ENCODE measurements at places on chromosomes 7 and 10. TPM values are rescaled to one million over a fixed set of nuclear protein-coding genes. Genes with fewer than 3 reads are reported as not detected.
A peak's percentile ranks its signal among the peaks of the same experiment; 100 is the strongest.

DNA sequence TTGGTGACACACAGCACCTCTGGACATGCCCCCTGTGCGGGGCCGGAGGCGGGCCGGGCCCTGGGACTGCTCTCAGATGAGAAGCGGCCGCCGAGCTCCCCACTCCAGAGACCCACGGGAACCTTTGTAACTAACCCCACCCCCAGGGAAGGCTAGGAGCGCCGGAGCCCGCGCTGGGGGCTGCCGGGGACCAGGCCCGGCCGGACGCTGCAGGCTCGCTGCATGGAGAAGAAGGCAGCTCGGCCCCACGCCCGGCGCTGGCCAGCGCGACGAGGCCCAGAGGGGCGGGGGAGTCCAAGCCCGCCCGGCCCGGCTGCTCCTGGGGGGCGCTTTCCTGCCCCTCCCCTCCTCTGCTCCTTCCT is 36.5 kb downstream of the AGAP3 start:
- no peak for ATAC-seq

- ATAC-seq = no peak
Measured at GRCh38 chr7:126718419-126718818, 534.3 kb downstream of the GRM8 start.

DNA sequence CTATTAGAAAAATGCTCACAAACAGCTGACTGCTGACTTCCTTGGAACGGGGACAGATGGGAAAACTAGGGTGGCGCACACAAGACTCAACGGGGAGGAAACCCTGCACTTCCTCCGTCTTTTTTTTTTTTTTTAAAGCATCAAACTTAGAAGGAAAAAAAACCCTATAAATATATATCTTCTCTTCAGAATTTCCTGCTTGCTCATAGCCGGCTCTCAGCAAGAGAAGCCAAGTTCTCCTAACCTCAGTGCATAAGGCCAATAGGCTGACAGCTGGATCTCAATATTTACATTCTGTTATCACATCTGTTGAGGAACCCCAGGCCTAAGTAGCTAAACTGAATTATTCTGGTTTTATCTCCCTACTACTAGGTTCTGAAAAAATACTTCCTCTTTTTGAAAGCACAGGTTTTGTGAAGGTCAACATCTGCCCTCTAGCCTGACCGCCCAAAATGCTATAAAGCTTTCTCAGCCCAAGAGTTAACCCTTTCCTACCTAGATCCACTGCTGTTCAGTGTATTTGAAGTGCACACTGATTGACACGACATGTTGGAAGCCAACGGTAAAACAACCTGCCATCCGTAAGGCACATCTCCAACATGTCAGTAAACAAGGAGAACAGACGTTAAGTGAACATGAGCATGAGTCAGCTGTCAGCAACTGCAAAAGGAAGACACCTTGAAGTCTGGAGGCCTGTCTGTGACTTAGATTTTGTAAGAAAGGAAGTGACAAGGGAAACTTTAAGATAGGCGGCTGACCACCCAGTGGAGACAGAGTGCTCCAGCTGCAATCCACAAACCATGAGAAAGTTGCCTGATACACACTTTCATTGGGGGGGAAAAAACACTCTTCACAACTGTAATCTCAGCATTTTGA is 83.8 kb downstream of the EBLN1 start:
- peak; percentile 29 for ATAC-seq

DNA sequence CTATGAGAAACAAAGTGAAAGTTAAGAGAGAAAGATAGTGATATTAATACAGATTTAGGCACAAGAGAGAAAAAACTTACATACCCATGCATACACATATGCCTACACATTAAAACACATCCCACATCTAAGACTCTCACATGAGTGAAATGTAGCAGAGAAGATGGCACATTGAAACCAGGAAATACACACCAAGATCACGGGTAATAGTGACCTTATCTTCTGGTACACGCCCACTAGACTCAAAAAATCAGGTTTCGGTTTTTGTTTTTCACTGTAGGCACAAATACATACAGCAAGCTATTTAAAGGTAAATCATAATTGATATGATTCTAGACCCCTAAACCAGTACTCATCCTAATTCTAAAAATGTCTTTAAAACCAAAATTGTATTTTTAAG is 225.2 kb upstream of the TAC1 start:
- ATAC-seq = no peak

Gene VPS37D
- 0.71 TPM for total RNA-seq

Gene CLCN1
- total RNA-seq = 0.09 TPM
